ENCODE measurements at places on chromosomes 7 and 10.

DNA sequence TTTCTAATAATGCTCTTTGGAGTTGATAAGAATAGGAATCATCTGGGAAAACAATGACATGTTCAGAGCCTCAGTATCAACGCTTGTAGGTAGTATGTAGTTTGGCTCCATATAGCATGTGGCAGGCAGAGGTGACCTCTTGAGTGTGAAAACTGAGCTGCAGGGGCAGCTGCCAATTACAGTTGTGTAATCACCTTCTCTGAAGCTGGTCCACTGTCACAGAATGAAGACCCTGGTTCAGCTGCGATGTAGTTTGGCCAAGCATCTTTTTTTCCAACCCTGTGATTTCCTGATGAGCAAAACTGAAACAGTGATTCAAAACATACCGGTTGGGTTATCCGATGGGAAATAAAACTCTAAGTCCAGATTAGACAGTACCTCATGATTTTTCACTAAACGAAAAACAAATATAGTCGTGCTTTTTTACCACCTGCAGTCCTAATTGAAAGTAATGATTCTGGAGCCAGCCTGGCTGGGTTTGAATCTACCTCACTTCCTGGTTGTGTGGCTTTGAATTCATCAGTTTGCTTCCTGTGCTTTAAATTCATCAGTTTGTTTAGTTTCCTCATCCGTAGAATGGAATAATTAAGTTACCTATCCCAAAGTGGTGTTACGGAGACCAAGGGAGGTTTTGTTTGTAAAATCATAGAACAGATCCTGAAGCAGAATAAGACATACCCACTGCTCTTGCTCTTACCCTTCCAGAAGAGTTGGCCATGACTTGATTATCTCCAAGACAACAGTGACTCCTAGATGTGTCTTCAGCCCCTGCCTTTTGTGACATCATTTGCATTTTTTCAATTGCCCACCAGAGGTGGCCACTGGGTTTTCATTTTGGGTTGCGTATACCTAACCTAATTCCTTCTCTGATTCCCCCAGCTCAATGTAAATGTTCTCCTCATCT lies 87.4 kb downstream of the CELF2 start:
- no peak for DNase-seq

DNA sequence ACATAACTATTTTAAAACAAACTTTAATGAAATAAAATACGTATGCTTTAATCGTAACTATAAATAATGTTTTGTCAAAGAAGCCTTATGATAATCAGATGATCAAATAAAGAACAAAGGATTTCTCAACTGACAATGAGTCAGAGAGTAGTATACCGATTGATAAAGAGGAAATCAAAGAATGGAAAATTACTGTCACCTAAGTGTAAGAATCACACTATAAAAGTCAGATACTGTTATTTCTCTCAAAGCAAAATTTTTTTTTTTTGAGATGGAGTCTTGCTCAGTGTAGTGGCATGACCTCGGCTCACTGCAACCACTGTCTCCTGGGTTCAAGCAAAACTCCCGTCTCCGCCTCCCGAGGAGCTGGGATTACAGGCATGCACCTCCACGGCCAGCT lies 18.8 kb downstream of the DNAJC2 start:
- DNase-seq = no peak

GRCh38 chr10:116210588-116211346 lies 62.2 kb downstream of the GFRA1 start:
- no peak for DNase-seq

GRCh38 chr10:1074052-1074747 lies 18.0 kb downstream of the WDR37 start:
- DNase-seq = no peak

DNA sequence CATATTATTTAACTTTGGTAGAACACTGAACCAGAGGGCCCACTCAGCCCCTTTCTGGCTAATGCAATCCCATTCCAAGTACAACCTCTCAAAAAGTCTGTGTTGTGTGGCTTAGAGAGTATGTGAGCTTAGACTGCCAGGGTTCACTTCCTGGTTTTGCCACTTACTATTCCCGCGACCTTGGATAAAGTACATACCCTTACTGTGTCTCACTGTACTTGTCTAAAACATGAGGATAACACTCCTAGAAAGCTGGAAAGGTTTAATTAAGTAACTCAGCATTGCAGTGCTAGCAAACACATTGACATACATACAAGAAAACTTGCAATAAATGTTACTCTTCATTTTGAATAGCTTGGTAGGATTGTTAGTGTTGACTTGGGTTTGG lies 215.8 kb downstream of the CHCHD3 start:
- no peak for DNase-seq

GRCh38 chr10:21520949-21521348 lies 4.5 kb downstream of the SKIDA1 start:
- no peak for DNase-seq

DNA sequence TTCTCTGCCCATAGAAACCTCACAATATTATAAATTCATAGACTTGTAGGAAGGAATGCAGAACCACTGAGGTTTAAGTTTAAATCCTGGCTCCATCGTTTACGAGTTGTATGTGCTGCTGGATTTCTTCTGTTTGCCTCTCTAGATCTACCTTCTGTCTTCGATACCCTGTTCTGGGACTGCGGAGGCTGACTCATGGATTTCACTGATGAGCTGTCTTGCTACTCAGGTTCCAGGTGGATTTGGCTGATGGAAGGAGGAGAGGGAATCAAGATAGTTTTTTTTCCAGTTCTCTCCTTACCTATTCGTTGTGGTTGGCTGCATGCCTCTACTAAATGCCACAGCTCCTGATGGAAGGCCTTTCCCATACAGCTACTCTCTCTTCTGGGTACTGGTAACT lies 375.8 kb downstream of the REEP3 start:
- no peak for DNase-seq

- no peak for DNase-seq
These were observed 21.5 kb downstream of the WASL start for GRCh38 chr7:123727071-123727837.

DNA sequence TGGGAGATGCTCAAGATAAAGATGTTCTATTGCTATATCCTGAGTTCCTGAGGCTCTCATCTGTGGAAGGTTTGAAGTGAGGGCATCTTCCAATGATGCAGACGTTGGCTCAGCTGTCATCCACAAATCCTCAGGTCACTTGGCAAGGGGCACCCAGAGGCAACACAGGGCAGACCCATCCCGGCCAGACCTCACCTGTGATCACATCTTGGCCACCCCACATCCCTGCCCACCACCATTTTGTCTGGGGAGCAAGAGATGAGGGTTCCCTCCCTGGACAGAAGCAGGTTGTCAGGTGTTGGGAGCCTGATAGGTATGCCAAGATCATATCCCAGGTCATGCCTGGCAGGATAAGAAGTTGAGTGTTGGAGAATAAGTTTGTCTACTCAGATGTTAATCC lies 918.2 kb upstream of the ZNF722 start:
- DNase-seq = no peak

DNA sequence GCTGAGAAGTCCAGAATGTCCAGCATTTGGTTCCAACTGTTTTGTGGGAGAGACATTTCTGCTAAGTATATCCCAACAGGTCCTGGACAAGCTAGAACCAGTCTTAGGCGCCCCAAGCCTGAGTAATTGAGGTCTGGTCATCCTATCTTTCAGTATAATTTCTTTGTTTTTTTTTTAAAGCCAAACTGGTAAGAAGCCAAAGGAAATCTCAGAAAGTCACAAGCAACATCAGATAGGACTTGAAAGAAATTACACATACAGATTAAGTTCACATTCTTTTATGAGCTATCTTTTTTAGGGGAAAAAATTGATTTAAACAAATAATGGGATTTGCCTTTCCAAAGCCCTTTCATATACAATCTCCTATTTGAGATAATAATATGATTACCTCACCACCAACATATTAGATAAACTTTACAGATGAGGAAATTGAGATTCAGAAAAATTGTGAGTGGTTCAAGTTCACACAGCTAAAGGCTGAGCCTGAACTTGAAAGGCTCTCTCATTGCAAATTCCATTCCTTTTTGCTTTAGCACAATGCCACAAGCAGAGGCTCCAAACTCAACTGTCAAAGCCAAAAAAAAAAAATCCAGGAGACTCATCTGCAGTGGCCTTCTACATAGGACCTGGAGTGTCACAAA lies 15.0 kb downstream of the PDLIM1 start:
- no peak for DNase-seq

- no peak for DNase-seq
These were observed 641.6 kb downstream of the SH2D4B start for GRCh38 chr10:81179324-81179723.

Measured in NCI-H2029 (cell line).